SHP77 (cell line): ENCODE measurements at places on chromosomes 13 and 19.
A peak's percentile ranks its signal among the peaks of the same experiment; 100 is the strongest.

GRCh38 chr13:28432816-28433560 lies 61.9 kb downstream of the FLT1 start:
- DNase-seq, result no peak

GRCh38 chr13:26198116-26198515 lies 24.0 kb downstream of the RNF6 start:
- no peak for DNase-seq

- no peak for DNase-seq
Measured at GRCh38 chr19:55098716-55099556, 18.5 kb downstream of the PPP1R12C start.

- DNase-seq, result peak; percentile 15
Measured at GRCh38 chr19:1401138-1401888, at the start of gene GAMT. Gene GAMT (minus strand): TSS chr19:1401542. CDS start chr19:1401476, 66 bp downstream.

- no peak for DNase-seq
Measured at GRCh38 chr13:82096256-82096655, 1755.3 kb upstream of the SPRY2 start.

GRCh38 chr13:113791226-113791625 lies 32.2 kb downstream of the TMEM255B start:
- no peak for DNase-seq

GRCh38 chr13:84645196-84646012 lies 763.1 kb upstream of the SLITRK1 start:
- peak; percentile 30 for DNase-seq

DNA sequence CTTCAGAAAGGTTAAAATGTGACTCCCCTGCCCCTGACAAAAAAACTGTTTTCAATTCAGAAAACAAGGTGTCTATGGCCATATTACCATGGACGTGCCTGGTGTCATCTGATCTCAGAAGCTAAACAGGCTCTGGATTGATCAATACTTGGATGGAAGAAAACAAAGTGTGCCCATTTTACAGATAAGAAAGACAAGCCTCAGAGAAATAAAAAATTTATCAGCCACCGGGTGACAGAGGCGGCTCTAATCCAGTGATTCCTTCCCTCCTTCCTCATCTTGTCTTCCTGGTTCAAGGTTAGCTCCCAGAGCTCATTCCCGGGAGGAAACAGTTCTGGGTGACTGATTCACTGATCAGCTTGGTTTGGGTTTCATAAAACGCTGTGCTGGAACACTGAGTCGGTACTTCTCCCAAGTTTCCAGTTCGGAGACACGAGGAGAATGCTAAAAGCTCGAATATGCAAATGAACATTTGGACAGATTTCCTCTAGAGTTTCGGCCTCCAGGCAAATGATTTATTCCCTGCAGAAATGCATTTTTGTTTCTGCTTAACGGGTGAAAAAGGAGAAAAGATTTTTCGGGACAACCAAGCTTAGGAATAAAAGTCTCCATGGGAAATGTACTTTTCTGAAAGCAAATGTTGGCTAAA lies 211.2 kb downstream of the UQCRFS1 start:
- DNase-seq, result no peak
